Foreskin melanocyte (primary cell): ENCODE measurements at places on chromosomes 7 and 10.

DNA sequence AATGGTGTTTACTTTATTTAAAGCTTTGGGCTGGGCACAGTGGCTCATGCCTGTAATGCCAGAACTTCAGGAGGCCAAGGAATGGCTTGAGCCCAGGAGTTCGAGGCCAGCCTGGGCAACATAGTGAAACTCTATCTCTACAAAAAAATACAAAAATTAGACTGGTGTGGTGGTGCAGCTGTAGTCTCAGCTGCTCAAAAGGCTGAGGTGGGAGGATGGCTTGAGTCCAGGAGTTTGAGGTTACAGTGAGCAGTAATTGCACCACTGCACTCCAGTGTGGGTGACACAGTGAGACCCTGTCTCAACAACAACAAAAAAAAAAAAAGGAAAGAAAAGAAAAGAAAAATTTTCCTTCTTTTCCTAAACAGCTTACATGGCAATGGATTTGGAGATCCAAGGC, 22.0 kb downstream of the SLC16A9 start:
- no peak for DNase-seq

DNA sequence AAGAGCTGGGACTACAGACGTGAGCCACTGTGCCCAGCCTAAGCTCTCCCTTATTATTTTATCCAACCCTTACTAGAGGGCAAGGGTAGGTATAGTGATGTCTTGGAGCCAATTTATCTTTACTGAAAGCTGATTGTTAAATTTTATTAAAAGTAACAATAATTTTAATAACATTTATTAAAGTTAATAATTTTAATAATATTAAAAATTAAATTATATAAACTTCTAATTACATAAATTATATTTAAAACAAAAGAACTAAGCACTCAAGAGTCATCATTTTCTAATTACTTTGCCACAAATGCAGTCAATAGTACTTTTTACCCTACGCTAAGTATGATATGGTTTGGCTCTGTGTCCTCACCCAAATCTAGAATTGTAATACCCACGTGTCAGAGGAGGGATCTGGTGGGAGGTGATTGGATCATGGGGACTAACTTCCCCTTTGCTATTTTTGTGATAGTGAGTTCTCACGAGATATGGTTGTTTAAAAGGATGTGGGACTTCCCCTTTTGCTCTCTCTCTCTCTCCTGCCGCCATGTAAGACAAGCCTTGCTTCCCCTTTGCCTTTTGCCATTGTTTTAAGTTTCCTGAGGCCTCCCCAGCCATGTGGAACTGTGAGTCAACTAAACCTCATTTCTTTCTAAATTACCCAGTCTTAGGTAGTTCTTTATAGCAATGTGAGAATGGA, 58.4 kb upstream of the ETV1 start:
- DNase-seq, result no peak

GRCh38 chr7:91248996-91249395, 15.2 kb upstream of the FZD1 start:
- DNase-seq, result no peak

DNA sequence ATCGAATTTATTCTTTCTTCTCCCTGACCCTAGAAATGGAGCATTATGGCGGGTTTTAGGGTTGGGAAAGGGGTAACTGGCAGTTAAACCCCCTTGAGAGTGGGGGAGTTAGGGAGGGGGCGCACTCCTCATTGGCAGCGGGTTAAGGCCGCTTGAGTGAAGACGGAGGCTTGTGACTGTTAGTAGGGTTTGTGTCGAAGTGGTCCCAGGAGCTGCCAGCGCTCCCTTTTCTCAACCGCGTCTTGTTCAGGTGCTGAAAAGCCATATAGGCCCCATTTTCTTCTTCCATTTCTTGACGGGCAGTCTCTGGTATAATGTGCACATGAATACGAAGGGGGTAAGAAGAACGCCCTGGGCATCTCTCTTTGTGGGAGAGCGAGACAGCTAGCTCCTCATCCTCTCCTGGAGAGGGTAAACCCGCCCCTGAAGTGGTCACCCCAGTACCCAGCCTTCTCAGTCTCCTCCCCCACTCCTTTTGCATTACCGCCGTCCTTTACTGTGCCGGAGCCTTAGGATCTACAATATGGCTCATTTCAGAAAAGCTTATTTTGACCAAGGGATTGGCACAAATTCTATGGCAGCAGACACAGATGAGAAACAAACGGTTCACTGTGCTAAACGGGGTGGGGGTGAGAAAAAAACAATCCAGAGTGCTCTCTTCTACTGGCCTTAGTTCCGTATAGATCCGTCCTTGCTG, 836 bp downstream of the KMT2E start:
- DNase-seq, result peak; percentile 42

- no peak for DNase-seq
Measured at GRCh38 chr7:3080106-3080505, 36.4 kb upstream of the CARD11 start.

DNA sequence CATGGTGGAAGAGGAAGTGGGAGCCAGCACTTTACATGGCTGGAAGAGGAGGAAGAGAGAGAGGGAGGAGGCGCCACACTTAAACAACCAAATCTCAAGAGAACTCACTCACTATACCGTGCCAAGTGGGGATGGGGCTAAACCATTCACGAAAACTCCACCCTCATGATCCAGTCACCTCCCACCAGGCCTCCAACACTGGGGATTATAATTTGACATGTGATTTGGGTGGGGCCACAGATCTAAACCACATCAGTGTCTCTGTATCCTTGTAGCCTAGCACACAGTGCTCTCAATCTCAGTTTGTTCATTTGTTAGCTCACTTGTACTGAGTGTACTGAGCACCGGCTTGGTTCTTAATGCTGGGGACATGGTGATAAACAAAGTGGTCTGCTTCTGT, 228.3 kb downstream of the BUB3 start:
- no peak for DNase-seq

- DNase-seq, result no peak
Measured at GRCh38 chr7:45143616-45144015, 14.0 kb upstream of the RAMP3 start.

DNA sequence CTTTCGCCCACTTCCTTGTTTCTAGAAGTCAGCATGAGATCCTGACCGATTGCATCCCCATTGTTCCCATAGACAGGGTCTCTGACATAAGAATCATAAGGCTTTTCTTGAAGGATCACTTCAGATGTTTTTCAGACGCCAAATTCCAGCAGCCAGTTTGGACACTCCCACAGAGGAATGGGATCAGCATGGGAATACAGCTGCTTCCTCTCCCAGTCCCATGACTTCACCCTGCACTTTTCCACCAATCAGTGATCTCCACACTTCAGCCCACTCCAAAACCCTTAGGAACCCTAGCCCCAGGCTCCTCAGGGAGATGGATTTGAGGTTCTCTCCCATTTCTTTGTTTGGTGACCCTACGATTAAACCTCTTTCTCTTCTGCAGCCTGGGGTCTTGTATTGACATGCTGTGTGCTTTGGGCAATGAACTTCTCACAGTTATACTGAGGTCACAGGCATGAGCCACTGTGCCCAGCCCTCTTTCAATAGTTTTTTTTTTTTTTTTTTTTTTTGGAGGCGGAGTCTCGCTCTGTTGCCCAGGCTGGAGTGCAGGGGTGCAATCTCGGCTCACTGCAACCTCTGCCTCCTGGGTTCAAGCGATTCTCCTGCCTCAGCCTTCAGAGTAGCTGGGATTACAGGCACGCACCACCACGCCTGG, 52.8 kb upstream of the CHST3 start:
- DNase-seq, result peak; percentile 90

DNA sequence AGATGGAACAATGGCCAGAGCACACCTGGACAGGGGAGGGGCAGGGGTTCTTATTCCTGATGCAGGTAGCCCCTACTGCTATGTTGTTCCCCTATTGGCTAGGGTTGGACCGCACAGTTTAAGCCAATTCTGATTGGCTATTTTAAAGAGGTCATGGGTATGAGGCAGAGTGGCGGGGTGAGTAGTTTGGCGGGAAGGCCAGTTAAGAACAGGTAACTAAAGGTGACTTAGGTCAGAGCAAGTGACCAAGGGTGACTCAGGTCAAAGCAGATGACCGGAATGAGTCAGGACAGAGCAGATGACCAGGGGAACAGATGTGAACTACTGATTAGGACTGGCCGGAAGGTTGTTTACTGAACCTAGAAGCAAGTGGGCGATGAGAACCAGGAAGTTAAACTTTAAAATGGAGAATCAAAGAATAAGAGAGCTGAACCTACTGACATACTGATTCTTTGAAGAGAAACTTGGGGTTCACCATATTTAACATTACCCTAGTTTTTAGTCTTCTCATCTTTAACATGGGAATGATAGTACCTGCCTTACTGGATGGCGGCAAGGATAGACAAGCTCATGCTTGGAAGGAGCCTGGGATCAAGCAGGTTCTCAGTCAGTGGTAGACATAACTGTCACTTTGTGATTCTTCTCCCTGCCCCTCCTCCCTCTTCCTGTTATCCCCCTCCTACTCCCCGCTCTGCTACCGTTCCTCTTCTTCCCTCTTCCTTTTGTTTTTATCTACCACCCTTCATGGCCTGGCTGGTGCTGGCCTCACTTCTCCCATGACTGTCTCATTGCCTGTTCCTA, 55.0 kb downstream of the CCNY start:
- no peak for DNase-seq

- no peak for DNase-seq
Measured at GRCh38 chr10:83432261-83433045, 706.9 kb upstream of the GHITM start.

GRCh38 chr7:778968-779451, 51.9 kb upstream of the PRKAR1B start:
- DNase-seq, result no peak

GRCh38 chr7:30351286-30351685, 66.9 kb downstream of the ZNRF2 start:
- no peak for DNase-seq
